ENCODE measurements at places on chromosomes 3 and 15.
A peak's percentile ranks its signal among the peaks of the same experiment; 100 is the strongest.

DNA sequence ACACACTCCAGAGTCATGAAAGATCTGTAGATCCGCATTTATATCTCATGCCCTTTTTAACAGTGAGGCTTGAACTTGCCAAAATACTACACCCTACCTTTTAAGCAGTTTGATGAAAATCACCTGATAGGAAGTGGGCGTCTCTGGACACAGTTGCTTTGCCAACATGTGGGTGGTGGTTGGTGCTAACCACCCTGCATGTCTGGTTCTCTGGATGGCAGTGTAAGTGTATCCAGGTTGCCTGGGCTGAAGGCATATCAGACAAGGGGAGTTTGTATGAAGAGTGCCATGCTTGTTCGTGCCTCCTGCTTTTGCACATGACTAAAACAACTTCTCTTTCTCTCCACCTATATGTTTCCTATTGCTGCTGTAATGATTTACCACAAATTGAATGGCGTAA lies 159.6 kb downstream of the GHSR start:
- DNase-seq = no peak

- DNase-seq = no peak
Observed at GRCh38 chr3:116388867-116389385, 56.4 kb downstream of the LSAMP start.

GRCh38 chr3:23761440-23761896 lies 44.3 kb upstream of the UBE2E1 start:
- DNase-seq = no peak

- DNase-seq = no peak
Observed at GRCh38 chr3:101548527-101549105, 13.1 kb upstream of the TRMT10C start.

DNA sequence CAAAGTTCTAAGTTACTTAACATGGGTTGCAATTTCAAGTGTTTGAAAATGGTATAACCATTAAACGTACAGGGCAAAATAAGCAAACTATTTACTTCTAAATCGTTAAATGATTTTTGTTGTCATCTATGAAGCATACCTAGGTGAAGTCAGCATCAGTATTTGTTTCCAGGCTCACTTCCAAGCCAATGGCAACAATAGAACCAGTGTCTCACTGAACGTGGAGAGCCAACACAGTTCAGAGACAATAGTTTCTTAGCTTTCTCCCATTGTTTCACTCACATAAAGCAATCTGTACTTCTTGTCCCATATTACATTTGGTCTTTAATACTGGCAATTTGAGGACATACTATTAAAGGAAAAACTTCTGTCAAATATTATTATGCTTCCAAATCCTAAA lies 397.2 kb downstream of the MECOM start:
- no peak for DNase-seq

DNA sequence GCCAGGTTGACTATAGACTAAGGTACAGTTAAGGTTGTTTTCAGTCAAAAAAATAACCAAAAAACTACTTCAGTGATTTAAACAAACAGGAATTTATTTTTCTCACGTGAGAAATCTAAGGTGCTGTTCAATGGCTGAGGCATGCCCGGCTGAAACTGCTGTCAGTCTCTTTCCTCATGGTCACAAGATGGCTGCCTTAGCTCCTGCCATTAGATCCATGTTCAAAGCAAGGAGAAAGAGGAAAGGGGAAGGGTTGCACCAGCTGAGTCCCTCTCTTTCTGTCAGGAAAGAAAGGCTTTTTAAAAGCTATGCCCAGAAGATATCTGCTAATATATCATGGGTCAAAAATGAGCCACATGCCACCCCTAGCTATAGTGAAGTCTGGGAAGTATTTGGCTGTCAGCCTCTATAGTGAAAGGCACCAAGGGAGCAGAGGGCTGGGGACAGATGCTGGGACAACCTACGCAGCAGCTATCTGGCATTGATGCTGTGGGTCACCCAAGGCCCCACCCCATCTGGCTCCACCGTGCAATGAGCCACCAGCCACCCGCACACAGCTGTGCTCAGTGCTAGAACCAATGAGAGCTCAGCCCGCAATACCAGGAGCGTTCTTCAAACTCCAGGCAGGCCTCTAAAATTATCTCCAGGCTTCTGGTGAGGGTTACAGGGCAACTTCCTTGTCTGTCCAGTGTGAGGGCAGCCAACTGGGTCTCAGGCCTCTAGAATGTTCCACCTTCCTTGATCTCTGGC lies 64.7 kb upstream of the GATA2 start:
- DNase-seq = no peak

DNA sequence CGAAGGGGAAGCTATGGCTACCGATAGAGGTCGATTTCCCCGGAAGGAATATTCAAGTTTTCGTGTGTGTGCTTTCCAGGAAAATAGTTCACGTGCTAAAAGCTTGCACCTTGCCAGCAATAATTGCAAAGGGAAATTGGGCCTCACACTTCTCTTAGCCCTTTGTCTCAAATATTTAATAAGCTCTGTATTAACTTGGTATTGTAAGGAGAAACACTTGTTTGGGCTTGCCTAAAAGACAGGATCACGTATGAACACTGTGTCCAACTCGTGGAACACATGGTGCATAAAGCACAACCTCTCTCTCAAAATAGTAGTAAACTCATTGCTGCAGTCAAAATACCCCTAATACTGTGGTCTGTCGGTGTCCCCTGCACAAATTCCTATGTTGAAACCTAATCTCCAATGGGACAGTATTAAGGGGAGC lies 352 bp upstream of the TMF1 start:
- no peak for DNase-seq

DNA sequence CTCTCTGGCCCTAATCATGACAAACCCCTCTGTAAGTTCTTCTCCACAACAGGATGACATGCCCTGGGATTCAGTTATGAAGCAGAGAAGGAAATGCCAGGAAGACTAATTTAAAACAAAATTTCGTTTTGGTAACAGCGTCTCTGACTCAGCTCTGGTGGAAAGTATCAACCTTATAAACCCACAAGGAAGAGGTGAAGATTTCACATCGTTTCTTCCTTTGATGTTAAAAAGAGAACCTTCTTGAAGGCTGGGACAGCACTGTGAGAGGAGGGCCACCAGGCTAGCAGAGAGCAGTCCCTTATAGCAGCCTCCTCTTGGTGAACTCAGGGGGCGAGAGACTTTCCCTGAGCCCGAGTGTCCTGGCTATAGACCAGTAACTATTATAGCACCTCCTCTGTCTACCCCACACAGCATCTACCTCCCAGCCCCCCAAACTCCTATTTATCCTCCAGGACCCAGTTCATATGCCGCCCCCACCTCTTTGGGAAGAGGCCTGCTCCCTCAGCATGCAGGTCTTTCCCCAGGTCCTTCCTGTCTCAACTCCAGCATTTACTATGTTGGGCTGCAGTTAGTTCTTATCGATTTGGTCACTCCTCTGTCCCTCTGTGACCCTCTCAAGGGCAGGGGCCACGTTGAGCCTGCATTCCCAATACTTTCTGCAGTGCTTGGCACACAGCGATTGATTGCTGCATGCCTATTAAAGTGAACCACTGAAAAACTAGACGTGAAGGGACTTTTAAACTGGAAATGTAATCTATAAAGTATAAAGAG lies 321.5 kb upstream of the ICE2 start:
- DNase-seq = no peak

- no peak for DNase-seq
Observed at GRCh38 chr15:101326026-101326315, 30.9 kb upstream of the SNRPA1 start.

DNA sequence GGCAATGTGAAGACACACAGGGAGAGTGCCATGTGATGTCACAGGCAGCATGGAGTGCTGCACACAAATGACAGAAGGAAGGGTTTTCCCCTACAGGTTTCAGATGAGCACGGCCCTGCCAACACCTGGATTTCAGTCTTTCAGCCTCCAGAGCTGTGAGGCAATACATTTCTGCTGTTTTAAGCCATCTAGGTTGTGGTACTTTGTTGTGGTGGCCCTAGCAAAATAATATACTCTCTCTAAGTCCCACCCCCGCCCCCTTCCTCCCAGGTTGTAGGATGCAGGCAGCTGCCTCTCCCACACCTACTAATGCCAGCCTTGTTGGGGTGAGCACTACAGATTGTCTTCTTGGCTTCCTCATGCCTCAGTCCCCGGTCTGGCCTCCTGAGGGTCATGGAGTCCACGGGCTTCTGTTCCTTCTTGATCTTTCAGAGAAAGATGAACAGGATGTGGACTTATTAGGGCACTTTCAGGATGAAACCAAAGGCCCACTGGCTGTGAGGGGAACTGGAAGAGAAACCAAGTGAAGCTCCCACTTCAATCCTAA lies 180.0 kb downstream of the CD47 start:
- DNase-seq = no peak

GRCh38 chr3:30399394-30400181 lies 206.8 kb upstream of the TGFBR2 start:
- DNase-seq = no peak

- DNase-seq = no peak
Observed at GRCh38 chr15:73318463-73319351, 50.1 kb downstream of the HCN4 start.

- DNase-seq = no peak
Observed at GRCh38 chr3:16618721-16619120, 13.5 kb upstream of the DAZL start.

GRCh38 chr3:192687488-192688152 lies 39.7 kb downstream of the FGF12 start:
- DNase-seq = no peak

GRCh38 chr15:35751413-35752133 lies 205.6 kb upstream of the DPH6 start:
- DNase-seq = peak; percentile 17

- no peak for DNase-seq
Observed at GRCh38 chr3:127483005-127483641, 107.4 kb downstream of the TPRA1 start.

DNA sequence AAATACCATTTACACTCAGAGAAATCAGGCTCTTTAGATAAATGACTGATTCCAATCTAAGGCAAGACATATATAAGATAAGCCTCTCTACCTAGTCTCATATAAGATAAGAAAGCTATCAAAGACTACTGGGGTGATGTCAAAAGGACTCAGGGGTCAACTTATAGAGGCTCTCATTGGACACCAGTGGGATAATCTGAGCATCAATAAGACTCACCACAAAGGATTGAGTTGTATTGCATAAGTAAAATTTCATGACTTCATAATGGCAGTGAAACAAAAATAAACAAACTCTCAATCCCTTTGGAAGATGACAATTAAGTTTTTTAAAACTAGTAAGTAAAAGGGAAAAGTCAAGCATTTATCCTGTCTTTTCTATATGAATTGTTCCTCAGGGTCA lies 317.8 kb downstream of the SHQ1 start:
- no peak for DNase-seq

- no peak for DNase-seq
Observed at GRCh38 chr3:127744253-127744815, 71.6 kb downstream of the ABTB1 start.

GRCh38 chr15:42483677-42484076 lies 7.3 kb downstream of the ZNF106 start:
- DNase-seq = no peak

DNA sequence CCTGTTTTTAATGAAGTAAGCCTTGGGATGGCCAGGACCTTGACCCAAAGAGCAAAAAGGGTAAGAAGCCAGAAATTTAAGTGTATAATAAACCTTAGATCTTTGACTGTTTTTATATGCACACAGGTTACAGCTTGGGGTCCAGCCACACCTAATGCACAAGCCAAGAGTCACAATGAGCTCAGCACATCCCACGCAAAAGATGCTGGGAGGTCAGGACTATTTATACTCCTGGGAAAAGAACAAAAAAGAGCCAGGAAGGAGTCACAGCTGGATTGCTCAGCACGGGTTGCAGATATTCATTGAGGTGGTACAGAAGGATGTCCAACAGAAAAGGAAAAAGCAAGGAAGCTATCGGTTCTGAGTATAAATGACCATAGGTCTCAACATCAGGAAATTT lies 536.3 kb downstream of the NTRK3 start:
- DNase-seq = no peak

GRCh38 chr3:184584464-184584891 lies 22.9 kb downstream of the EPHB3 start:
- DNase-seq = no peak

- no peak for DNase-seq
Observed at GRCh38 chr3:55947406-55947805, 460.3 kb upstream of the WNT5A start.

DNA sequence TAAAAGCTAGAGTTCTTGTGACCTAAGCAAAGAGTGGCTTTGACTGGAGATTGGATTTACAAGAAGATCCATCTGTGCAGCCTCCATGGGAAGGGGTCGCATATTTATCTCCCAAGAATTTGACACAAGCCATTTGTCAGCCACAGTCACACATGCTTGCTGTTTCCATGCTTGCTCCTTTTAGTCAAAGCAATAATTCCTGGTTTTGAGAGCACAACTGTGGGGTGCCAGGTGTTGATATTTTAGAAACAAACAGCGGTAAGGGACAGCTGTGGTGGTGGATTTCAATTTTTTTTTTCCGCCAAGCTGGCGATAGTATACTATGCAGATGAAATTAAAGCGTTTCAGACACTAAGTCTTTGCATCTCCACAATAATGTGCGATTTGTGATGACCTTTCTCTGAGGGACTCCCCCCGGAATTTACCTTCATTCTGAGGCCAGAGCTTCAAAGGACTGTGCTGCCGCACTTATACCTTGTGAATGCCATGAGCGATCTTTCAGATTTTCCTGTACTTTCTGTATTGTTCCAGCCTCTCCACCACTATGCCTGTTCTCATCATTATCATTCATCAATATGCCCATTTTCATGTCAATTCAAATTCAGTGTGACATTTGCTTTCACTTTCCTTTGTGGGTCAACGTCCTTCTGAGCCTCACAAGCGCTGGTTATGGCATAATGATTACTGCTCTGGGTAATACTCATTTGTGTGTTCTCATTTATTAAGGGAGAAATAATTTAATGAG lies 108.2 kb upstream of the KBTBD8 start:
- no peak for DNase-seq
